Small intestine (tissue), 16 donors: ENCODE measurements at places on chromosomes 1 and 21.
A peak's percentile ranks its signal among the peaks of the same experiment; 100 is the strongest.

DNA sequence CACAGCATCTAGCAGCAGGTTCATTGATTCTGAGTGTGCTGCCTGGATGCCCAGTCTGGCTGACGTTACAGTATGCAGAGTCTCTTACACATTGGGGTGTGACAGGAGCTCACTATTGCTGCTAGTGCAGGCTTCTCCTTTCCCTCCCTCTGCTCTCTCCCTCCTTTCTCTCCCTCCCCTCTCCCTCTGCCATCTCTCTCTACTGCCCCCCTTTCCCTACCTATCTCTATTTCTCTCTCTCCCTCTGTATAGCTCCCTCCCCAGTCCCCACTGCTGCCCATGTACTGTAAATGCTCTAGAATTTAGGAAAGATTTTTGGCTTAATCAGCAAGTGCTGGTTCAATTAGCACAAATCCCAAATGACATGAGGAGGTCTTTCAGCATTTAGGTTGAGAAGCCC is 62.8 kb downstream of the PCBP3 start:
- no peak for DNase-seq

DNA sequence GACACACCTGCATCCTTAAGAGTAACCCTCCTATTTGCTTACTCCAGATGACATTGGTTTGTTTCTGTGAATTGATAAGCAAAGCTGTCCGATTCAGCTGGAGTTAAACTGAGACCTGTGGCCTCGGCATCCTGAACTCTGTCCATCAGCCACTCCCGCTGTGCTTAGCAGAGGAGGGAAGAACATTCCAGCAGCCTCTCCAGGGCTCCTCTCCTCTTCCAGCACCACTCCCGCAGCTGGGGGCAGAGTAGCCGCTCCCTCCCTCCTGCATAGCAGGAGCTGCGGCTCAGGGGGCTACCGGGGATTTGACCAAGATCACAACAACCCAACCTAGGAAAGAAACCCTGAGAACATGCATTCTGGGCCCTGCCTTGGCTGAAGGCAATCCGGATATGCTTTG is 8.8 kb downstream of the LRRC38 start:
- DNase-seq = no peak

DNA sequence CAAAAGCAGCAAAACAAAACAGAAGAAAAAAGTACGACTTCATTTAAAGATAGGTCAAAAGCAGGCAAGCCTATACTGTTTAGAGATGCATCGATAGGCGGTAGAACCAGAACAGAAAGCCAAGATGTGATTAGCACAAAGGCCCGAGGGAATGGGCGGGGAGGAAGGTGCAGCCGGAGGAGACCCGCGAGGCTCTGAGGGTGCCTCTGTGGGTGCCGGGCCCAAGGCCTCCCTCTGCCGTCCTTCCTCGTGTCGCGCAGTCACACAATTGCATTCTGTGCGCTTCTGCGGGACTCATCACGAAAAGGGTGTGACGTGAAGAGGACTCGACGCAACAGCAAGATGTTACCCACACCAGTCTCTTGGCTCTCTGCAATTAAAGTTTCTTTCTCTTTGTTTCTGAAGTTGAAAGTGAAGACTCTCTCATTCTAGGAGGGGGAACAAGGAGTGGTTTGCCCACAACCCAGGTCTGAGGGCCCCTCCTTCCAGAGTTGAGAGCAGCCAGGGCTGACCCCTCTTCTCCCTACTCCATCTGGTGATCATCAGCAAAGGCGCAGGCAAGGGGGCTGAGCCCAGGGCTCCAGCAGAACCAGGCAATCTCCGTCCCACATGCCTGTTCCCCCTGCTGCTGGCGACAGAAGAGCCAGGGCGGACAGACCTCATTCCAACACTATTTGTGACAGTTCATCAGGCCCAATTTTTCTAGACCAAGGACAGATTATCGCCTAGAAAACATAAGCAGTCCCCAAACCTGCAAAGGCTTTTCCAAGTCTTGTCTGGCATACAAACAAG is 41.0 kb downstream of the NPHP4 start:
- no peak for DNase-seq

DNA sequence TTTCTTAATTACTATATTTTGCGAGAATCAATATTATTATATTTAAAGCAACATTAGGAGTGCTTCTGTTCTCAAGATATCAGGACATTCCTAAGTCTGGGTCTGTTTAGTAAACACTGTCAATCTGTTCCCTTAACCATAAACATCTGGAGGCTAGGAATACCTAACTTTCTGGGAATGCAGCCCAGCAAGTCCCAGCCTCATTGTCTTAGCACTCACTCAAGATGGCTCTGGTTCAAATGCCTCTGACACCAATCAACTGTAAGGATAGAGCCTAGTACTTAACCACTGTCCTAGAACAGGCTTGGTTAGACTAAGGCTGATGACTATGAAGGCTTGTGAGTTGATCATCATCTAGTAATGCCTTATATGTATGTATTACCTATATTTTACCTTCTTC is 61.5 kb downstream of the TNN start:
- DNase-seq = no peak

GRCh38 chr1:192767798-192768197 is 41.0 kb upstream of the RGS2 start:
- DNase-seq = no peak

- DNase-seq = no peak
These were observed 7.9 kb upstream of the IER5 start for GRCh38 chr1:181080556-181080955.

- no peak for DNase-seq
These were observed 537.4 kb upstream of the RGS18 start for GRCh38 chr1:191620883-191621282.

- no peak for DNase-seq
These were observed 462.3 kb upstream of the NFIA start for GRCh38 chr1:60620087-60620486.

DNA sequence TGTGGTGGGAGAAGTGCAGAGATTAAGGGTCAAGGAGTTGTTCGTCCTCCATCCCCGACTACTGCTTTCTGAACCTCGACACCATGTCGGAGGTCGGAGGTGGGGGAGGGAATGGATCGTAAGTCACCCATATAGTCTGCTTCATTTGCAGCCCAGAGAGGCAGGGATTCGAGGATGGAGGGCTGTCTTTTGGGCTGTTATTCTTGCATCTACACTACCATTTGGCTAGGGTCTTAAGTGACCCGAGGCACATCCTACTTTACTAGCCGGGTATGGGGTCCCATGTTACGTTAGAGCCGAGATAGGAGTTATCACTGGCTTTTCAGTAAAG is 578 bp downstream of the USP21 start:
- no peak for DNase-seq

DNA sequence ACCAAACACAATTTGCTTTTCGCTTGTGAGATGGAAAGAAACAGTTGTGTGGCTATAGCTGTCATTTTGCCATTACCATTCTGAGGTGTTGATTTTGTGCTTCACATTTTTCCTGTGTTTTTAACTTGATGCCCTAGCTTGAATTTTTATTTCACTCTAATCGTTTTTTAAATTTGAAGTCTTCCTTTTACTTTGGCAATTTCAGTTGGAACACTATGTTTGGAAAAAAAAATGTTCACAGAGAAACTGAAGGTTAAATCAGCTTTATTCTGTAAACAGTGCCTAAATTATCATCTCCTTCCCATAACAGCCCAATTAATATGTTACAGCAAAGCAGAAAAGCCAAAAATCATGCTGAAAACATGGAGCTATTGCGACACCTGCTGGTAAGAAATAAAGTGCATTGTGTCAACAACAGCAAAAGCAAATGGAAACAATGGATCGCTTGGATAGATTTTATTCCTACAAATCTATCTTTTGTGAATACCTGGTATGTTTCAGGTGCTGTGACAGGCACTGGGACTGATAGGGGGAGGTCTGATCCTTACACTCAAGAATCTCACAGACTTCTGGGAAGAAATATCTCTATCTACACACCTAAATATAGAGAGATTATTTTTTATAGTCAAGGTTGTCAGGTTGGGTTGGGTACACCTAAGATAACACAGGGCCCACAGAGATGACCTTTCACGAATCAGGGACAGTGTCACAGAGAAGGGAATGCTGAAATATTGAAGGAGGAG is 16.2 kb upstream of the ERICH3 start:
- DNase-seq = peak; percentile 65

GRCh38 chr21:42124826-42125570 is 53.9 kb downstream of the UMODL1 start:
- no peak for DNase-seq

DNA sequence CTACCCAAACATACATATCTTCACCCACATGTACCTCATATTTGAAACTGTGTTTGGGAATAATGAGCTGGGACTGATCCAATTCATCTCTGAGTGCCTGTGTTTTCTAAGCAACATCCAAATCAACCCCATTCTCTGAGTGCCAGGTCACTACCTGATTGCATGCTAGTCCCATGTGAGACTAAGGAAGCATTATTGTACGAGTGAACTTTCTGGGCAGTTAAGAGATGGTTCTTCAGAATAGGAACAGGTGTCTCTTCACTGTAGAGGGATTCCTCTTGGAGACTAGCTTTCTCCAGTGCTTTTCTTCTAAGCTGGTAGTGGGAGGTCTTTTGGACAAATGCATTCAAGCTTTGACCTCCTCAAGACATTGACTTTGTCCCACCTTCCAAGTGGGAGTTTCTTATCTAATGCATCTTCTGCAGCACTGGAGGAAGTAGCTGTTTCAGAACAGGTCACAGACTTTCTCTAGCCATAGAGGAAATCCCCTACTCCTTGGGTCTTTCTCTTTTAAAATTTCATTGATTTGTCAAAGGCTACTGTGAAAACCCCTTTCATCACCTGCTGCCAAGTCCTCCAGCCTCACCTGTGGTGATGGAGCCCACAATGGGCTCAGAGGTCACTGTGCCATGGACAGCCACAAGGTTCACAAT is 172.0 kb upstream of the KIAA0040 start:
- DNase-seq = no peak

GRCh38 chr1:197392541-197392940 is 124.5 kb downstream of the CRB1 start:
- no peak for DNase-seq

DNA sequence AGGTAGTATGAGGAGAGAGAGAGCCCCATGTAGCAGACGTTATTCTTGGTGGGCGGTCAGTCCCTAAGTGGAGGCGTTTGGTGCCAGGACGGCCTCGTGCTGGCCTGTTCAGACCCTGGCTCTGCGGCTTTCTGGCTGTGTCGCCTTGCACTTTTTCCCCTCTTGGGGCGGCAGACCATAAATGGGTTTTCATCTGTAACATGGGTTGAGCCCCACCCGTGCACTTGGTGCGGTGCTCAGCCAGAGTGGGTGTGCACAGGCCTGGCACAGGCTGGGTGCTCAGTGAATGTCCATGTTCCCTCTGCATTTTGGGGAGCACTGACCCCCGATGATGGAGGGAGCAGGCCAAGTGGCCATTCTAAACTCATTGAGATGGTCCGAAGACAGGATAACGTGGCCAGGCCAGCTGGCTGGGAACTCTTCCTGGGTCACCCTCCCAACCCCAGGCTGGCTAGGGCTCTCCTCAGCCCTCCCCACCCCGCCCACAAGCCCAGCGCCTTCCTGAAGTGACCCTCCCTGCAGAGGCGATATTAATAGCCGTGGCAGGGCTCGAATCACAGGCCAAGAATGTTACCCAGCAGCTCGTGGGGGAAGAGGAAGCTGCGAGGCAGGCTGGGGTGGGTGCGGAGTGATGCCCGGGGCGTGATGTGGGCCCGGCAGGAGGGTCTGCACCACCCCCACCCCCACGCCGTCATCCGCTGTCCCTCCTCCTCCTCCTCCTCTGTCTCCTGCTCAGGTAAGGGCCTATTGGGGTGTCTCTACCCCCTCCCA is 78.5 kb downstream of the ARHGEF10L start:
- no peak for DNase-seq

DNA sequence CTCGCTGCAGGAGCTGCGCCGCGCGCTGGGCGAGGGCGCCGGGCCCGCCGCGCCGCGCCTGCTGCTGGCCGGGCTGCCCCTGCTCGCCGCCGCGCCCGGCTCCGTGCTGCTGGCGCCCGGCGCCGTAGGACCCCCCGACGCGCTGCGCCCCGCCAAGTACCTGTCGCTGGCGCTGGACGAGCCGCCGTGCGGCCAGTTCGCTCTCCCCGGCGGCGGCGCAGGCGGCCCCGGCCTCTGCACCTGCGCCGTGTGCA is 730 bp downstream of the OLIG1 start:
- no peak for DNase-seq

GRCh38 chr1:37303884-37304574 is 170.4 kb upstream of the ZC3H12A start:
- no peak for DNase-seq

GRCh38 chr1:32538887-32539583 is at the start of gene ZBTB8A:
ZBTB8A (plus strand) TSS chr1:32539427; CDS start chr1:32592932, 53,505 bp downstream.
- DNase-seq = peak; percentile 62

- DNase-seq = no peak
These were observed 122.7 kb downstream of the GABPA start for GRCh38 chr21:25857308-25858074.

DNA sequence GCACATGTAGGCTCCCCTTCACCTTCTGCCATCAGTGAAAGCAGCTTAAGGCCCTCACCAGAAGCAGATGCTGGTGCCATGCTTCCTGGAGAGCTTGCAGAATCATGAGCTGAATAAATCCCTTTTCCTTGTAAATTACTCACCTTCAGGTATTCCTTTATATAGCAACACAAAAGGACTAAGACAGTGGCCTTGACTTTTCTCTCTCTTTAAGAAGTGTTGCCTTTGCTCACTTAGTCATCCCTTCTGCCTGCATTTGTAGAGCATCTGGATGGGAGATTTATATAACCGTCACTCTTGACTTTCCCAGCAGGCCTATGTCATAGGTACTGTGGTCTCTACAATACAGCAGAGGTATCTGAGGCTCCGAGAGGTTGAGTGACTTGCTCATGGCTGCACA is 3.7 kb downstream of the PCSK9 start:
- DNase-seq = no peak

DNA sequence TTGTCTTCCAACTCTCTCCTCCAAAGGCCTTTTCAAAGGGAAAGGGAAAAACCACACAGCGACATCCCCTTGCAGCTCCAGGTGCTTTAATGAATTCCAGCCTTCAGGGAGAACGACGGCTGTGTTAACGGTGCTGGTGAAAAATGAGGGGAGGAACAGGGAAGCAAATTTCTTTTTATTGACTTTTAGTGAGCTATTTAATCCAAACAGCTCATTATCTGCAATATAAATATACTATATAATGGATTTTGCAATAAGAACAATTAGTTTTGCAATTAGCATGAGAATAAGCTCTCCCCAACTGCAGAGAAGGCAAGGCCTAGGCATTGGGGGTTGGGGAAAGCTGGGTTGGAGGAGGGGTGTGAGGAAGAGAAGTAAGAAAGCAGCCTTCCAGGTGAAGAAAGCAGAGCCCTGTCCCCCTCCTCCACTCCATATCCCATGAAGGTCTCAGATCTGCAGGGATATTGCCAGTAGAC is 159.0 kb upstream of the ZC3H12A start:
- no peak for DNase-seq

DNA sequence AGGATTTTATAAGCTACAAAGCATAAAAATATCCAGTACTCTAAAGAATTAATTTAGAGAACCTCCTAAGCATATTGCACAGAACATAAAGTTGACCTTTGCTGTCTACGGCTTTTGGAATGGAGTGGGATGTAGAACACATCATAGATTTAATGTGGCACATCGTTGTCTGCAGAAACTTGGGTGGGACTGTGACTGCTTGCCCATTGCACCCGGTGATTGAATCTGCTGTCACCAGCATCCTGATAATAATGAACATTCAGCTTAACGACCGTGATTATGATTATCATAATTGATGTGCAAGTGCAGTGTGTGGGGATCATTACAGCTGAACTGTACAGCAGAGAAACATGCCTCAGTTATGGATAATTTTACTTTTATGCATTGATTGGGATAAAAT is 181.9 kb downstream of the SPATA17 start:
- DNase-seq = no peak

GRCh38 chr1:203126151-203126865 is 1.2 kb upstream of the ADORA1 start:
- DNase-seq = no peak
